ENCODE measurements at places on chromosomes 3 and 15.

- no peak for DNase-seq
These were observed 208.2 kb upstream of the CTDSPL start for GRCh38 chr3:37653466-37653865.

DNA sequence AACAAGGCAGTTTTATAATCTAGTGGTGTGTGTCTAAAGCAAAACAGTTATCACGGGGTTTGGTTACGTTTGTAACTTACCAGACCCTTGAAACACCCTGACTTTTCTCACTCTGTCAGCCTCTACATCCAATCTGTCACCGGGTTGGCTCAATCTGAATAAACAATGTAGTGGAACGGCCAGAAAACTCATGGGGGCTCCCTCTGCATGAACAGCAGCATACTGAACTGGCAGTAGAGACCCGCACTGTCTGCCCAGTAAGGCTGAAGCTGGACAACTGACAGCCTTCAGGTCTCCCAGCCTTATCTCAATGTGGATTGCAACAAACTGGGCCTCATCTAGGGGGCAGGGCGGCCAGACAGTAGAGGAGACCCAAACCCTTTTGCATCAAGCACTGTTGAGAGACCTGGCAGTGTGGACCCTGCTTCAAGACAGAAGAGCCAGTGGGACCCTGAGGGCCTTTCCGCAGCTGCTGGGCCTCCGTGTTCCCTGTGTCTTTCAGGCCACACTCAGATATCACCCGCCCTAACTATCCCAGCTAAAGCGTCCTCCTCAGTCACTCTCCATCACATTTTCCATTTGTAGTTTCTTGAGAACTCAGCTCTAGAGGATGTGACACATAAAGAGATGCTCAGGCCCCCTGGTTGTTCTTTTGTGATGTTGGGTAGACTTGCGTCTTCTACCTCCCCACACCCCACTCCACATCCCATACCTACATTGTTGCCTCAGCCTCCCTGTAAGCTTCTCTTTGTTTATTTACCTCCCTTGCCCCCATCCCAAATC is 181.2 kb upstream of the NR2E3 start:
- no peak for DNase-seq

DNA sequence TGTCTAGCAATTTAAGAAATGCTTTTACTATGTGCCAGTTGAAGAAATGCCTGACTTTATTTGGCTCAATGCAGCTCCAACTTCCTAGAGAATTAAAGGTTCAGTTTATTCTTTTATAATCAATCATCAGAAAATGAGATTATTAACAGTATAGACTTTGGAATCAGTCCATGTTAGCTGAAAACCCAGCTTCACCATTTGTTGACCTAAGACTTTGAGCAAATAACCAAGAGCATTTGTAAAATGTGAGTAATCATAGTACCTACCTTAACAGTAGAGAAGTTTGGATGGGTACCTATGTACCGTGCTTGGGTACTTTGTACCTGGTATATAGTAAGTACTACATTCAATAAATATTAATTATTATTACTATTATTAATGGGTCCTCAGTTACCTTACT is 105.9 kb downstream of the RARB start:
- DNase-seq, result no peak

- DNase-seq, result no peak
These were observed 528 bp downstream of the RBPMS2 start for GRCh38 chr15:64774629-64775493.

DNA sequence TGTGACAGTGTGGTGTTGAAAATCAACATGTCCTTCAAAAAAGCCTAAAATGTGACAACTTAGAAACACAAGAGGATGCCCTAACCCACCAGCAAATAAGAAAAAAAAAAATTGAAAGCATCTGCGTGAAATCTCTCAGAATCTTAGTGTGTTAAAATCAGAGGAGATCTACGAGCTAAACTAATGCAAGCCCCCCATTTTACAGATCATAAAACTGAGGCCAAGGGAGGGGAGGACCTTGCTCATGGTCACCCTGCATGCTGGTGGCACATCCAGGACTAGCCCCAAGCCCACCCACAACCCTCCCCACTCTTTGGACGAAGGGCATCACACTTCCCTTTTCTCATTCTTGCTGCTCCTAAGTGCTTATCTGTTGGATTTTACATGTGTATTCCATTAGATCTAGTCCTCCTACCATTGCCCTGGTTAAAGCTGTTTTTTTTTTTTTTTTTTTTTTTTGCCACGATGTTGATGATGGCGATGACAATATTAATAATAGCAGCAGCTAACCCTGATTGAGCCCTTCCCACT is 29.1 kb upstream of the NOX5 start:
- no peak for DNase-seq

GRCh38 chr3:149596134-149596770 is 61.6 kb downstream of the WWTR1 start:
- no peak for DNase-seq

DNA sequence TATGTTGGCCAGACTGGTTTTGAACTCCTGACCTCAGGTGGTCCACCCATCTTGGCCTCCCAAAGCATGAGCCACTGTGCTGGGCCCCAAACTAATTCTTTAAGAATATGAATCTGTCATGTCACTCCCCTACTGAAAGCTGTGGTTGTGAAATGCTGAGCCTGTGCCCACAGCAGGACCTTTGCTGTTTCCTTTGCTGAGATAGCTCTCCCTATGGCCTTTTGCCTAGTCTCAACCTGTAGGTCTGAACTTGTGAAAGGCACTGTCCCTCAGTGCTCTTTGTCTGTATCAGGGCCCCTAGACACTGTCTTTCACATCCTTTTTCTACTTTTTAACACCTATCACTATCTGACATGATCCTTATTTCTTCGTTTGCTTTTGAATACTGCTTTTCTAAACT is 62.7 kb upstream of the CCR4 start:
- no peak for DNase-seq

- no peak for DNase-seq
These were observed 35.9 kb downstream of the PRKCI start for GRCh38 chr3:170258105-170258487.

- DNase-seq, result no peak
These were observed 3.6 kb upstream of the NMD3 start for GRCh38 chr3:161217496-161217895.

- DNase-seq, result no peak
These were observed 422.4 kb downstream of the DIPK2A start for GRCh38 chr3:144394032-144394431.

- no peak for DNase-seq
These were observed 80.6 kb downstream of the CCR1 start for GRCh38 chr3:46127503-46127902.

DNA sequence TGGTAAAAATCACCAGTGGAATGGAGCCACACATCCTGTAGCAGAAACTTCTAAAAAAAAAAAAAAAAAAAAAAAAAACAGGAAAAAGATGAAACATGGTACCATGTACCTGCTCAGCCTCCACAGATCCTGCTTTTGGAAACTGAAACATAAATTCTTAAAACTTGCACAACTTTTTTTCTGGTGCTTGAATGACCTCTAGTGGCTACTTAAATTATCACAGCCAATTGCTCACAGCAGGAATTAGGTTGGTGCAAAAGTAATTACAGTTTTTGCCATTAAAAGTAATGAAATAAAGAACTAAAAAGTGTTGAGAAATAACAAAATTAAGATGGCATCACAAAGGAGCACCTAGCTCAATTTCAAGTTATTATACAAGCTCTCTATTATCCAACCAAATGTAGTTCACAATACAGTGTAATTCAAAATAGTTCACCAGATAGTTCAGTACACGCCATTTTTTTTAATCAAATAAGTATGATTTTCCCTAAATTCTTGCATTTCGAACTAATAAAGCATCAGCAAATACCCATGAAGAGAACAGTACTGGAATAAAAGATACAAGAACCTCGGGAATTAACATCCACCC is 80.6 kb downstream of the ULK4 start:
- no peak for DNase-seq

DNA sequence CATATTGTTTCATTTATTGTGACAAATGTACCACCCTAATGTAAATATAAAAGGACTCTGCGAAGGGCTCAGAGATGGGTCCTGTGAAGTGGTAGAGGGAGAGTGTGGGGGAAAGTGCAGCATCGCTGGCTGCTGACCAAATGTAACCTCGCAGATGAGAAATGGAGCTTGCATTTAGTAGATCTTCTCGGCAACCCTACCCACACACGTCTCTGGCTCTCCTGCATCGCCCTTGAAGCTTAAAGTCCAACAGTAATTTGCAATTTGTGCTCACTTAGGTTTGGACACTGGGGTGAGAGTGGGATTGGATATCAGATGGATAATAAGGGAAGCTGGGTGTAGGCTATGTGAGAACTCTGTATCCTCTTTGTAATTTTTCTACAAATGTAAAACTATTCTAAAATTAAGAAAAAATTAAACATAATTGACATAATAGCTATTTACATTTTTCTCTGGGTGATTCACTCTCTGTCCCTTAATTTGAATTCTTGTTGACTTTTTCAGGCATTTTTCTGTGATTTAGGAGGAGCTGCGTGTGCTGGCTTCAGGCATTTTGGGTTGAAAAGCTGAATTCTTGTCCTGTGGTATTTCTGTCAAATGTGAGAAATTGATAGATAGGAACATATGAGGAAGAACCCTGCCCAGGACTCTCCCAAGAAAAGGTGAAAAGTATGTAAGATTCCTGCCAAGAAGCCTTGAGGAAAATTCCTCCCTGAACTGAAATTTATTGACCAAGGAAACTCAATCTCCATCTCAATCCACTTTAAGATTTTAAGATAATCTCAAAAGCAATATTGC is 524.7 kb upstream of the MCTP2 start:
- DNase-seq, result no peak

DNA sequence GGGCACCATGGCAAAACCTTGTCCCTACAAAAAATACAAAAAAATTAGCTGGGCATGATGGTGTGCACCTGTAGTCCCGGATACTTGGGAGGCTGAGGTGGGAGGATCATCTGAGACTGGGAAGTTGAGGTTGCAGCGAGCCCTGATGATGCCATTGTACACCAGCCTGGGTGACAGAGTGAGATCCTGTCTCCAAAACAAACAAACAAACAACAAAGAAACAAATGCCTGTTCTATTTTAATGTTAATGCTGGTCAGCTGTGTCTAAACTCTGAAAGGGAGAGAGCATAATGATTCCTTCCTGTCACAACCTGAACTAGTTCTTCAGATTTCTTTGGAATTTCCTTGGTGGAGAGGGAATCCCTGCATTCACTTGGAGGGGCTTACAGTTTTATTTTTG is 413.0 kb upstream of the TBL1XR1 start:
- no peak for DNase-seq
